ENCODE measurements at places on chromosomes 7 and 10. TPM values are rescaled to one million over a fixed set of nuclear protein-coding genes. Genes with fewer than 3 reads are reported as not detected.
A peak's percentile ranks its signal among the peaks of the same experiment; 100 is the strongest.

DNA sequence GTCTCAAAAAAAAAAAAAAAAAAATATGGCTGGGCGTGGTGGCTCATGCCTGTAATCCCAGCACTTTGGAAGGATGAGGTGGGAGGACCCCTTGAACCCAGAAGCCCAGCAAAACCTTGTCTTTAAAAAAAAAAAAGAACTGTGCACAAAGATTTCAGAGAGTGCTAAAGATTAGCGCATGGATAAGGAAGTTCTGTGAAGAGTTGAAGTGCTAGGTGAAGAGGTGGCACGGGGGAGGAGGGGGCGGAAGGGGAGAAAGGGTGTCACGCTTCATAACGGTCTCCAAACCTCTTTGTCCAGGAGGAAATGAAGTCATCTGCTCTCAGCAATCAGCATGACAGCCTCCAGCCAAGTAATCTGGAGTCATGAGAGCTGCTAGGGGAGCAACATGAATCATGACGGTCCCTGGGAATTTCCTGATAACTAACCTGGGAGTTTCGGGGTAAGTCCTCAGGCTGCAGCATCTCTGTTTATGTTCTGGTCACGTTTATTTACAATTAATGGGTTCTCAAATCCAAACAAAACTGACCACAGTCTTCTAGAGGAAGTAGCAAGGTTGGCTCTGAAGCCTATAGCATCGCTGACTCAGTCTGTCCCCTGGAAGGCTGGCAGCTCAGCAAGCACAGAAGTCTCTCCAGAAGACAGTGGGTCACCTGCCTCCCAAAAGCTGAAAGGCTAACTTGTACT is 1.9 kb upstream of the PLAU start:
- peak overlapping the region; percentile 84 for H3K27ac ChIP-seq
- peaks cover 78% of the 10 kb centered on the region for H3K4me1 ChIP-seq
- peaks cover 73% of the 10 kb centered on the region for H3K36me3 ChIP-seq
- peak; percentile 82 for DNase-seq
- H3K27me3 ChIP-seq, result no peaks in the 10 kb centered on the region
- H3K4me3 ChIP-seq, result peak overlapping the region; percentile 100

- H3K27ac ChIP-seq, result no peak overlapping the region
- peaks cover 62% of the 10 kb centered on the region for H3K27me3 ChIP-seq
- DNase-seq, result no peak
These were observed 152.1 kb downstream of the OAT start for GRCh38 chr10:124266468-124267230.

DNA sequence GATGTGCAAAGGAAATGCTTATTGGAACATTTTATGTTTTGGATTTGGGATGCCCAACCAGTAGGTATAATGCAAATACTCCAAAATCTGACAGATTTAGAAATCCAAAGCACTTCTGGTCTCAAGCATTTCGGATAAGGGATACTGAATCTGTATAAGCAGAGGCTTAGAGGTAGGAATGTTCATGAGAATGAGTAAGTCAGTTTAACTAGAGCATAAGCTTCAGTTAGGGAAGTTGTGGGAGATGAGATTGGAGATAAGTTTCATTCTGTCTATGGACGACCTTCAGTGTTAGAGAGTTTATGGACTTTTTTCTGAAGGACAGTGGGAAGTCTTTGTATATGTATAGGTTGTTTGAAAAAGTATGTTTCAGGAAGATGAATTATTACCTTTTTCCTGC is 10.4 kb downstream of the TAX1BP1 start:
- H3K4me1 ChIP-seq, result peaks cover 30% of the 10 kb centered on the region
- no peak overlapping the region for H3K4me3 ChIP-seq
- peak overlapping the region; percentile 11 for H3K27ac ChIP-seq
- peaks cover 45% of the 10 kb centered on the region for H3K36me3 ChIP-seq
- no peaks in the 10 kb centered on the region for H3K27me3 ChIP-seq

DNA sequence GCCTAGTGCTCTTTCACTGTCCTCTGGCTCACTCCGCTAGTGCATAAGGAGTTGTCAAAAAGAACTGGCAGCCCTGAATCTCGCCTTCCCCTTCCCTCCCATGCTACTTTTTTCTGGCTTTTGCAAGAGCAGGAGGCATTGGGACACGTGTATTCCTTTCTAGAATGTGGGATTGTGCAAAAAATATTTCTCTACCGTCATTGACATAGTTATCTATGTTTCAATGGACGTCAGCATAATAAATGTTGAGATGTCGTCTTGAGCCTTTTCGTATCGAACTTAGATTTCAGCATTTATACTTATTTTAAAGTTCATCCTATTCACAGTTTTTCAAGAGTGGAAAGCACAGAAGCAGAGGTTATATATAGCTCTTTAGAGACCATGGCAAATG is 727 bp downstream of the ING3 start:
- peaks cover 35% of the 10 kb centered on the region for H3K36me3 ChIP-seq
- DNase-seq, result no peak
- H3K4me3 ChIP-seq, result peak overlapping the region; percentile 66
- H3K4me1 ChIP-seq, result peaks cover 9% of the 10 kb centered on the region

- peaks cover 17% of the 10 kb centered on the region for H3K36me3 ChIP-seq
- no peaks in the 10 kb centered on the region for H3K27me3 ChIP-seq
- no peak for DNase-seq
- H3K4me1 ChIP-seq, result no peaks in the 10 kb centered on the region
- H3K27ac ChIP-seq, result no peak overlapping the region
- H3K4me3 ChIP-seq, result no peak overlapping the region
These were observed 44.1 kb downstream of the CHST3 start for GRCh38 chr10:72008096-72008981.

DNA sequence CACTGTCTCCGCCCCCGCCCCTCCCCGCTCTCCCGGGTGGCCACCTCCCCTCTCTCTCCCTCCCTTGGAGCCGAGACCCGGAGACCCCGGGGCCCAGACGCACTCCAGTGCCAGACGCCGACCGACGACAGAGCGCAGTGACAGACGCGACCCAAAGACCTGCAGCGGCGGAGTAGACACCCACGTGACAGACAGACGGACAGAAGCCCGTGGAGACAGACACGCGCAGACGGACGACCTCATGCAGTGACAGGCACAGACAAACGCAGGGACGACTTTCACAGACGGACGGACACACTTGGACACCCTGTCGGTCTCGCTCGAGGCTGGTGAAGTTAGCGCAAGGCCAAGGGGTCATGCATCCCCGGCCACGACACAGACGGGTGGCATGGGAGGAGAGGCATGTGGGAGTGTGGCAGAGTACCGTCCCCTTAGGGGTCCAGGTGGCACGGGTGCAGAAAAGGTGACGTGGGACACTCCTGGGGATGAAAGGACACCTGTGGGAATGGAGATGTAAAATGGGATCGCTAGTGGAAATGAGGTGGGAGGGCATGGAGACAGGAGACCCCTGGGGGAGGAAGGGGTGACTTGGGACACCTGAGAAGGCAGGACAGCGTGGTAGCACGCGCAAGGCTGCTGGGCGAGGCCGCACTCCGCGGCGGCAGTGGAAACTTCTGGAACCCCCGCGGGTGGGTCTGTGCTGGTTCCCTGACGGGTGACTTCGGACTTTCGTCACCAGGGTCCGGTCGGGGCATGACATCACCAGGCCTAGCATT is 456 bp upstream of the ACHE start:
- peaks cover 15% of the 10 kb centered on the region for H3K36me3 ChIP-seq
- DNase-seq, result peak; percentile 37
- H3K27ac ChIP-seq, result peak overlapping the region; percentile 68
- peak overlapping the region; percentile 71 for H3K4me3 ChIP-seq

GRCh38 chr7:116672596-116673456 is 830 bp downstream of the MET start:
- H3K27me3 ChIP-seq, result no peaks in the 10 kb centered on the region
- peak overlapping the region; percentile 92 for H3K27ac ChIP-seq
- DNase-seq, result peak; percentile 12
- peak overlapping the region; percentile 74 for H3K4me3 ChIP-seq
- H3K36me3 ChIP-seq, result peaks cover 47% of the 10 kb centered on the region
- peaks cover 36% of the 10 kb centered on the region for H3K4me1 ChIP-seq

DNA sequence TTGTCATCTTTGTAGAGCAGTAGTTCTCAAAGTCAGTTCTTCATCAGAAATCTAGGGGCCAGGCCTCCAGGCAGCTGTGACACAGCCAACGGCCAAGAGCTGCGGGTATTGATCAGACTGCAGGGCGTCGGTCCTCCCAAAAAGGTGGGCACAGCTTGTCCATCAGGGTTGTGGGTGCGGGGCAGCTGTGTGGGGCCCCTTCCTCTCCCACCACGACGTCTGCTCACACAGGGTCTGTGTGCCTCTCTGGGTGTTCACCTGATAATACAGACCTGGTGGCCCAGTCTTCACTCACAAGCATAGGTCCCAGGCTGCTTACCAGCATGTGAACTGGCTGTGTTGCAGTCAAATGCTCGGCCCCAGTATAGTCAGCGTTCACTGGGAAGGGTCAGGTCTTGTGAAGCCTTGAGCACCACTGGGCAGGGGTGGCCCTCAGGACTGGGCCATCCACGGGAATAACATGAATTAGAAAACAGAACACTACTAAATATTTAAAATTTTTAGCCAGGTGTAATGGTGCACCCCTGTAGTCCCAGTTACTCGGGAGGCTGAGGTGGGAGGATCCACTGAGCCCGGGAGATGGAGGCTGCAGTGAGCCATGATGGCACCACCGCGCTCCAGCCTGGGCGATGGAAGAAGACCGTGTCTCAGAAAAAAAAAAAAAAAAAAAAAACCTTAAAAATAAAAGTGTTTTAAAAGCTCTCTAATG is 102.8 kb upstream of the DIP2C start:
- H3K4me1 ChIP-seq, result no peaks in the 10 kb centered on the region
- peaks cover 60% of the 10 kb centered on the region for H3K36me3 ChIP-seq
- DNase-seq, result no peak
- H3K4me3 ChIP-seq, result no peak overlapping the region

- H3K36me3 ChIP-seq, result no peaks in the 10 kb centered on the region
- H3K4me3 ChIP-seq, result no peak overlapping the region
- H3K4me1 ChIP-seq, result no peaks in the 10 kb centered on the region
These were observed 247.3 kb downstream of the SEMA3A start for GRCh38 chr7:83947260-83947659.

DNA sequence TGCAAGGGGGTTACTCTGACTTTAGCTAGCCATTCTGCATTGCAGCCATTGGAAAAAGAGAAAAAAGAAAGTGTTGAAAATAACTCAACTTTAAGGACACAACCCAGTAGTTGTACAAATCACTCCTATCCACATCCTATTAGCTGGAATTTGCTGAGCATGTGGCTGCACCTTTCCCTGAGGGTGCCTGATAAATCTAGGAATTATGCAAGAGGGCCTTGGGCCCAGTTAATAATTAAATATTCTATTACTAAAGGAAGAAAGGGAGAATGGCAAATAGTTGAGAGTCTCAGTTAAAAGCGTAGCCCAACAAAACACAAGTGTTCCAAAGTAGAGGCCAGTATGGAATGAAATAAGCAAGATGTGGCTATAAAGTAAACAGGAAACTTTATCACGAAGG is 200.9 kb upstream of the CNTNAP2 start:
- H3K27ac ChIP-seq, result no peak overlapping the region
- no peak overlapping the region for H3K4me3 ChIP-seq
- no peaks in the 10 kb centered on the region for H3K4me1 ChIP-seq
- no peaks in the 10 kb centered on the region for H3K36me3 ChIP-seq
- no peak for DNase-seq

- no peak for DNase-seq
- H3K4me1 ChIP-seq, result no peaks in the 10 kb centered on the region
- no peaks in the 10 kb centered on the region for H3K27me3 ChIP-seq
- H3K36me3 ChIP-seq, result peaks cover 31% of the 10 kb centered on the region
- no peak overlapping the region for H3K27ac ChIP-seq
- H3K4me3 ChIP-seq, result no peak overlapping the region
These were observed 116.7 kb downstream of the SMURF1 start for GRCh38 chr7:99027241-99027640.

- H3K4me1 ChIP-seq, result peaks cover 13% of the 10 kb centered on the region
- DNase-seq, result no peak
- H3K27me3 ChIP-seq, result peaks cover 68% of the 10 kb centered on the region
- no peaks in the 10 kb centered on the region for H3K36me3 ChIP-seq
- no peak overlapping the region for H3K27ac ChIP-seq
These were observed 358.4 kb downstream of the KCNMA1 start for GRCh38 chr10:77279207-77279606.

Gene CYP2W1
- 0.71 TPM for total RNA-seq

Gene HOXA6
- total RNA-seq, result 12.4 TPM

Gene PON3
- total RNA-seq, result 6.5 TPM

Gene GCK
- not detected for total RNA-seq

Gene MYO3A
- 0.14 TPM for total RNA-seq
